Myometrial cell (primary cell): ENCODE measurements at places on chromosomes 11 and 22. TPM values are rescaled to one million over a fixed set of nuclear protein-coding genes. Genes with fewer than 3 reads are reported as not detected.

Gene GRM5
- not detected in 2 replicates for total RNA-seq

Gene JHY
- 1.2 and 3.2 TPM in 2 replicates for total RNA-seq

Gene SAA4
- not detected in 2 replicates for total RNA-seq

Gene ZP1
- total RNA-seq = 0.89 TPM in 1 of 2 replicates, not detected in the other

Gene SCN4B
- not detected in 2 replicates for total RNA-seq

Gene C22orf42
- not detected in 2 replicates for total RNA-seq

Gene YPEL1
- total RNA-seq = 0.18 and 0.58 TPM in 2 replicates

Gene WT1
- total RNA-seq = 26.4 and 28.0 TPM in 2 replicates

Gene SYT7
- total RNA-seq = 1.6 and 1.7 TPM in 2 replicates

Gene BACE1
- total RNA-seq = 29.2 and 36.6 TPM in 2 replicates

Gene OR52I1
- not detected in 2 replicates for total RNA-seq

Gene SLC22A25
- total RNA-seq = not detected in 2 replicates

Gene APOA4
- total RNA-seq = not detected in 2 replicates

Gene PIK3IP1
- total RNA-seq = 26.4 and 32.0 TPM in 2 replicates

Gene RAG2
- not detected in 2 replicates for total RNA-seq

Gene APOA1
- total RNA-seq = 0.35 TPM in 1 of 2 replicates, not detected in the other

Gene CEND1
- 0.89 and 3.5 TPM in 2 replicates for total RNA-seq

Gene TMPRSS6
- not detected in 2 replicates for total RNA-seq

Gene ELMOD1
- 0.29 and 1.4 TPM in 2 replicates for total RNA-seq

Gene DSCAML1
- not detected in 2 replicates for total RNA-seq

Gene PARVG
- total RNA-seq = not detected in 2 replicates

Gene ATM
- total RNA-seq = 24.8 and 44.7 TPM in 2 replicates

Gene CD3G
- not detected in 2 replicates for total RNA-seq

Gene MS4A18
- total RNA-seq = not detected in 2 replicates

Gene CBX6
- 42.5 and 44.4 TPM in 2 replicates for total RNA-seq

Gene STK33
- 5.3 and 5.8 TPM in 2 replicates for total RNA-seq

Gene MUC5B
- not detected in 2 replicates for total RNA-seq

Gene C22orf31
- not detected in 2 replicates for total RNA-seq

Gene MYBPC3
- total RNA-seq = not detected in 2 replicates

Gene LMO1
- total RNA-seq = not detected in 2 replicates

Gene GPR83
- total RNA-seq = not detected in 2 replicates

Gene LRRC56
- 0.71 and 1.4 TPM in 2 replicates for total RNA-seq

Gene PGA3
- not detected in 2 replicates for total RNA-seq

Gene ARHGAP8
- total RNA-seq = not detected in 2 replicates

Gene OR6T1
- not detected in 2 replicates for total RNA-seq

Gene RAB39A
- total RNA-seq = not detected in 2 replicates

Gene TTC28
- total RNA-seq = 7.8 and 14.9 TPM in 2 replicates
